ENCODE measurements at places on chromosomes 6 and 20.
A peak's percentile ranks its signal among the peaks of the same experiment; 100 is the strongest.

DNA sequence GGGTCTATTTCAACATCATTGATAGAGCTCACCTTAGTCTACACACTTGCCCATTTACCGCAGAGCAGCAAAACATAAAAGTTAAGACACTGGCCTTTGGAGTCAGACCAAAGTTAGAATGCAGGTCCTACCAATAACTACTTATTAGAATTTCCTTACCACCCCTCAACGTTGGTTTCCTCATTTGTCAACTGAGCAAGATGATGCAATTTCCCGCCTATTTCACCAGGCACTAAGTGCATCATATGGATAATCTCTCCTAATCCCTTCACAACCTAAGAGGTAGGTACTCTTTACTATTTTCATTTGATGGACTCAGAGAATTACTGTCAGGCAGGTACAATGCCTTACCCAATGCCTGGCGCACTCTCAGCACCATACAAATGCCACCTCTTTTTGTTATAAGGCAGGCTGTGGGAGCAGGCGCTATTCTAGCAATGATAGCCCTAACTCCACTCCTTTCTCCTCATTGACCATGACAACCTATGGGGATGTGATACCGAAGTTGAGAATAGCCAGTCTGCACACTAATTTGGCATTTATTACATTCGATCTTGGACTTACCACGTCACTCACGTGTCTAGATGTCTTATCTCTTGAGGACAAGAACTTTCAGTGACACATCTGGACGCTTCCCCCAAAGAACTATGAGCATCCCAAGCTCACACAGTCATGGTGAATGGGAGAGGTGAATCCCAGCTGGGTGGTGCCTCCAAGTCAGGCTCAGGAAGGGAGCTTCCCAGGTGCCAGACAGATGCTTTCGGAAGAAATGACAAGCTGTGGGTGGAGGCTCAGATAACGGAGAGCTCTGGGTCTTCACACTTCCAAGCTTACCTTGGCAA lies 128.1 kb upstream of the STMND1 start:
- no peak for DNase-seq

GRCh38 chr6:24469811-24470210 lies 19.6 kb downstream of the GPLD1 start:
- DNase-seq: no peak

GRCh38 chr6:33075208-33075567 lies 602 bp upstream of the HLA-DPB1 start:
- DNase-seq: no peak

DNA sequence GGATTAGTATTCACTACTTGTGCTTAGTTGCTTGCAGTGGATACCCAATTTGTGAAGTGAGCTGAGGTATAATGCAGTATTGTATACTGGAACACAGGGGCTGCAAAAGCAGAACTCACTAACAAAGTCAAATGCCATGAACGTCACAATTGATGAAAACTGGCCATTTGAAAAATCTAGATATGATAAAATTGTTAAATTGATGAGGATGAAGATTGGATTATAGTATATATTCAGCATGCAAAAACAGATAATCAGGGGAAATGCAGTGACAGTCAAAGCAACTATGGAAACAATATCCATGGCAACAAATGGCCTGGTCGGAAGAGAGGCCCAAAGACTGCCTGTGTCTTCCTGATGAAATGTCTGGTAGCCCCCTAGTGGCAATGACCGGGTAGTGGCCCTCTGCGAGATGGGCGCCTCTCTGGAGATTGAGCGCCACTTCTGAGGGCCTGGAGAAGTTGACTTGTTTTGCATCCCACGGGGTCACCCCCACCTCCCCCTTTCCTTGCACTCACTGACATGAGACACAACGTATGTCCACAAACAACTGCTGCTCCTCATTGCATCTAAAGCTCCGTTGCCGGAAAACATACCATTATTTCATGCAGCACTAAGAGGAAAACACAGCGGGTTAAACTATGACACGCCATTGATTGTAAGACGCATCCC lies 43.6 kb downstream of the C6orf15 start:
- DNase-seq: no peak

- no peak for DNase-seq
Measured at GRCh38 chr6:121516331-121516730, 80.9 kb downstream of the GJA1 start.

- DNase-seq: no peak
Measured at GRCh38 chr6:53862662-53863462, 68.1 kb downstream of the LRRC1 start.

DNA sequence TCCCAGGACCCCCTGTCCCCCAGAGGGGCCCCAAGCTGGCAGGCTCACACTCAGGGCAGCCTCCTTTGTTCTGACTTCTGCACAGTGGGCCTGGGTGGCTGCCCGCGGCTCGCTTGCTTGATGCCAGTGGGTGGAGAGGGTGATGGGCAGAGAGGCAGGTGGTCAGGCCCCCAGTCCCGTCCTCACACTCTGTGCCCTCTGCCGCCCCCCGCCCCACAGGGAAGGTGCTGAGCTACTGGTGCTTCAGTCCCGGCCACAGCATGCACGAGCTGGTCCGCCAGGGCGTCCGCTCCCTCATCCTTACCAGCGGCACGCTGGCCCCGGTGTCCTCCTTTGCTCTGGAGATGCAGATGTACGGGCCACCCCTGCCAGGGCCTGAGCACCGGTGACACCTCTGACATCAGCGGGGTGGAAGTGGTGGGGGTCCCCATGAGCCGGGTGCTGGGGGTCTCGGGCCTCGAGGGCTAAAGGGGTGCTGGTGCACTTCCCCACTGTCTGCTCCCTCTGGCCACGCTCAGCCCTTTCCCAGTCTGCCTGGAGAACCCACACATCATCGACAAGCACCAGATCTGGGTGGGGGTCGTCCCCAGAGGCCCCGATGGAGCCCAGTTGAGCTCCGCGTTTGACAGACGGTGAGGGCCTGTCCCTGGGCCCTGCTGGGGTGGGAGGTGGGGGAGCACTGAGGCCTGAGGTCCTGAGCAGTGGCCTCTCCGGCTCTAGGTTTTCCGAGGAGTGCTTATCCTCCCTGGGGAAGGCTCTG lies 8.9 kb upstream of the TNFRSF6B start:
- DNase-seq: no peak

GRCh38 chr6:151288712-151289398 lies 49.1 kb downstream of the AKAP12 start:
- DNase-seq: no peak

GRCh38 chr6:141829566-141830360 lies 303.0 kb upstream of the GJE1 start:
- no peak for DNase-seq

- peak; percentile 40 for DNase-seq
Measured at GRCh38 chr20:23155141-23155590, 69.0 kb upstream of the CD93 start.

- no peak for DNase-seq
Measured at GRCh38 chr6:149529650-149530049, 16.2 kb downstream of the PPIL4 start.

- DNase-seq: no peak
Measured at GRCh38 chr6:3506751-3507383, 50.0 kb upstream of the SLC22A23 start.

GRCh38 chr20:44750081-44750805 lies 4.6 kb downstream of the KCNK15 start:
- DNase-seq: no peak

DNA sequence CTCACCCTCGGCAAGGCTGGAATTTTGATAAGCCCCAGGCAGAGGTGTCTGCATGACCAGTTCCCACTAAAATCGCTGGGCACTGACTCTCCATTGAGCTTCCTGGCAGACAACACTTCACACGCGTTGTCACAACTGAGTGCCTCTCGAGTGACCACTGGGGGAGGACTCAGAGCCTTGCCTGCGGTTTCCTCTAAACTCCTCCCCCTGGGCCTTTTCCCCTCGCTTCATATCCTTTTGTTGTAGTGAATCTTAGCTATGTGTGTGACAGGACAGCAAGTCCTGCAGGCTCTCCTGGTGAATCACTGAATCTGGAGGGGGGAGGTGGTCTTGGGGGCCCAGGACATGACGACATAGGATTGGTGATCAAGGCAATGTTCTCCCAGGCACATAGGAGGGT lies 670.8 kb downstream of the PRKN start:
- no peak for DNase-seq

DNA sequence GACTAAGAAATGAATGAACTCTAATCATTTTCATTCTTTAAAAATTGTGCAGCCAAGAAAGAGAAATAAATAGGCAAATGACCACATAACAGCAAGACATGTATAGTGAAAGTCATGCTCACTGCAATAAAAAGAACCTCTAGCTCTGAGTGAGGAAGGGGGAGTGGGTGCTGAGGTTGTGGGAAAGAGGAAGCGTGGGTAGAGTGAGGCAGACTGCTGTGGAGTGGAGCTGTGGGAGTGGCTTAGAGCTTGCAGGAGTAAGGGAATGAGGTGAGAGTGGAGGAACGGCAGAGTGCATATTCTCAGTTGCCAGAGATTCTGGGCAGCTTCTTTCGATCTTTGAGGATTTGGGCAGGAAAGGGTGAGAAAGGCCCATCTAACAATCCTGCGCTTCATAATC lies 10.4 kb downstream of the DEFB129 start:
- DNase-seq: no peak

DNA sequence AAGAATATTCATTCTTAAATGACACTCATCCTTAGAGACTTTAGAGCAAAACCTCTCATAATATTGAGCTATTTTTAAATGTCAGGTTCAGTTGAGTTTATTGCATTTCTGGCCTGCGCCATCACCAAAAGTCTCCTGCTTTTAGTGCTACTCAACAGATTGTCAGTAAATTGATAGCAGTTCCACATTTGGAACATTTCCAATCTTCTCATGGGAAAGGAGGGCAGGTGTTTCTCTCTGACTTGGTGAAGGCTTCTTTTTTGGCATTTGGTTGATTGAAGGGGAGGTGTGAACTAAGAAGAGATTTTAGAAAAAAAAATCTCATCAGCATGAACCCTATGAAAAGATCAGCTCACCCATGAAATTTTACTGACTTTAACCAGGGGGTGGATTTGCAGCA lies 125.9 kb upstream of the INSM1 start:
- no peak for DNase-seq

DNA sequence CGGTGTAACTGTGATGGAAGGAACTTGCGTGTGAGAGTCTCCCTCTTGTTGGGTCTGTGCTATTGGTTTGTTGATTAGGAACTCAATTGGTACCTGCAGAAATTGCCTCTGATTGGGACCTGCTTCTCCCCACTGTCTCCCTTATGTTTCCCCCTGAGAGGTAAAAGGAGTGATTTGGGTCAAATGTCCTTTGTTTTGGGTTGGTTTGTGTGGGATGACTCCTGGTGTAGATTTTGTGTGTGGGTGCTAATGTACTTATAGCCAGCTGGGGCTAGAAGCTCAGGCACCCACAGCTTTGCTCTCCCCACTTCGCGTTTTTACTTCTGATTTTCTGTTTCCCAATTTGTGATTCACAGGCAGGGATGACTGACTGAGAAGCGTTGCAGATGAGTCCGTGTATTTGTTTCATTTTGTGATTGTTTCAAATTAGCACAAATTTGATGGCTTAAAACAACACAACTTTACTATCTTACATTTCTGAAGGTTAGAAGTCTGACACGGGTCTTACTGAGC lies 79.1 kb downstream of the UTRN start:
- DNase-seq: no peak

GRCh38 chr6:128352366-128352765 lies 168.0 kb downstream of the PTPRK start:
- DNase-seq: no peak

DNA sequence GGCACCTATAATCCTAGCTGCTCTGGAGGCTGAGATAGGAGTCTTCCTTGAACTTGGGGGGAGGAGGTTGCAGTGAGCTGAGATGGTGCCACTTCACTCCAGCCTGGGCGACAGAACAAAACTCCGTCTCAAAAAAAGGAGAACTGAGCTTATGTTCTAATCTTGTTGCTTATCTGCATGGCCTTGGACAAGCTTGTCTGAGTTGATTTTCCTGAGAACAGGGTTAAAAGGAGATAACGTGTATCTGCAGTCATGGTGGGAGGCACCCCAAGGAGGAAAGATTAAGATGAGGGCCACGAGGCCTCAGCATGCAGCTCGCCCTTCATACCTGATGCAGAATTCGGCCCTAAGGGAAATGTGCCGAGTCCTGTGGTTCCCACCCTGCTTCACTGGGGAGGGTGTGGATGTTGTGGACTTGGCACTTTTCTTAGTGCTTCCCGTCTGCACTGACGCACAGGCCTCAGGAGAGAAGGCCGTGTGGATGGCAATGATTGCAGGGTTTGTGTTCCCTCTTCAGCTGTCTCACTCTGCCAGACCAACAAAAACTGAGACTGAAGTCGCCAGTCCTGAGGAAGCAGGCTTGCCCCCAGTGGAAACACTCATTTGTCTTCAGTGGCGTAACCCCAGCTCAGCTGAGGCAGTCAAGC lies 56.3 kb downstream of the EZR start:
- no peak for DNase-seq

DNA sequence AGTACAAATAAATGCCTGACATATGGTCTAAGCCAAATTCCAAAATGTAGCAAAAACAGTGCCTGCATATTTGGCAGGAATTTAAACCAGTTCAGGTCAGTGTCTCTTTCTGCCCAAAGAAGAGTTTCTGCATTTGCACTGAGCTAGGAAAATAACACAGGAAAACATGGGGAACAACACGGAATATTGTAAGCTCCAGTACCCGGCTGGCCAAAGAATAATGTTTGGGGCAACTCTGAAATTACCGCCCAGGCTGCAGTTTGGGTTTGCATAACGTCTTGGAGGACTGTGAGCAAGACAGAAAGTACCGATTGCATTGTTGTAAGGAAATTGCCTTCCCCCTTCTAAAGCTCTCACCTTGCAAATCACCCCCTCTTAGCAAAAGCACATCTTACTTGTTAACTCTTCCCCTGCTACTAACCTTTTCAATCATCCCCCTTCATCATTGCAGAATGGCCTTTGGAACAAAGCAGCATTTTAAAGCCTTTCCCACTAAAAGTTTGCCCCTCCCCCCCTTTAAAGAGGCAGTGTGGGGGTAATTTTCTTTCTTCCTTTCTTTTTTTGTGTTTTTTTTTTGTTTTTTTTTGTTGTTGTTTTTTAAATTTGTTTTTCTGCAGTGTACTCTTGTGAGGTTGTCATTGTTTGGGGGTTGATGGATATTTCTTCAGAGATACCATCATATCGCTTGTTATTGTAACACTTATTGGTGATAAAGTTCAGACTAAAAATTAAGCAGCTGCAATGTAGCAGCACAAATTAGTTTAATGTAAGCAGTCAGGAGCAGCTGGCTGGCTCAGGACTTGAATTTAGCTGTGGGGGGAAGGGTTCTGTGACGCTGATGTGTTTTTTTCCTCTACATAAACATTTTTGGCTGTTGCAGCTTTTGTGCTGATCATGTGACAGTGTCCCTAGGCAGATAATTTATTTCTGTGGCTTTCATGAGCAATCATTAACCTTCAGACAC lies 100.0 kb upstream of the CITED2 start:
- DNase-seq: no peak

- no peak for DNase-seq
Measured at GRCh38 chr6:39339868-39340550, 17.5 kb upstream of the KCNK16 start.

- no peak for DNase-seq
Measured at GRCh38 chr6:41072836-41073202, at the start of gene NFYA. NFYA (plus strand) TSS chr6:41072974; CDS start chr6:41079090, 6,116 bp downstream.

GRCh38 chr6:1263039-1263849 lies 48.7 kb upstream of the FOXQ1 start:
- no peak for DNase-seq

DNA sequence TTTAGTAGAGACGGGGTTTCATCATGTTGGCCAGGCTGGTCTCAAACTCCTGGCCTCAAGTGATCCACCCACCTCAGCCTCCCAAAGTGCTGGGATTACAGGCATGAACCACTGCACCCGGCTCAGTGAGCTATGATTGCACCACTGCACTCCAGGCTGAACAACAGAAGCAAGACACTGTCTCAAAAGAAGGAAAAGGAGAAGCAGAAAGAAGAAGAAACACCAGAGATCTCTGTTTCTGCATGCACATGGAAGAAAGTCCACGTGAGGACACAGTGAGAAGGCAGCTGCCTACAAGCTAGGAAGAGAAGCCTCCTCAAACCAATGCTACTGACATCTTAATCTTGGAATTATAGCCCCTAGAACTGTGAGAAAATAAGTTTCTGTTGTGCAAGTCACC lies 16.0 kb downstream of the ECT2L start:
- no peak for DNase-seq
